ENCODE measurements at places on chromosomes 2 and 18.

GRCh38 chr2:206011795-206012194 is 74.2 kb downstream of the INO80D start:
- no peak for DNase-seq

GRCh38 chr18:34773378-34773777 is 63.3 kb downstream of the DTNA start:
- DNase-seq: no peak

DNA sequence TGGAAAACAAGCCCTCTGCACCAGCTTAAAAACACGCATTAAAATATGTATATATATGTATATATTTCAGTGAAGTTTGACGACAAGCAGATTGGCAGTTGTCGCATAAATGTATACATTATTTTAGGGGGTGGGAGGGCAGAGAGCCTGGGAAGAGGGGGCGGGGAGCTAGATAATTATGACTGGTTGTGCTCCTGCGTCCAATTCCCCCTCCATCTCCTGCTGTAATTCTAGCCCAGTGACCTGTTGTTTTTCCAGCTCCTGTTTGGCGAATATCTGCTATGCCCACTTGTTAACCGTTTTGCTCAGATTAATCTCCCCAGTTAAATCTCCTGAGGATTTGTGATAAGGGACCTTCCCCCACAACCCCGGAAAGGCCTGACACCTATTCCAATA is 656 bp downstream of the UNC80 start:
- no peak for DNase-seq

GRCh38 chr2:199810422-199811171 is 40.4 kb downstream of the FTCDNL1 start:
- DNase-seq: no peak

DNA sequence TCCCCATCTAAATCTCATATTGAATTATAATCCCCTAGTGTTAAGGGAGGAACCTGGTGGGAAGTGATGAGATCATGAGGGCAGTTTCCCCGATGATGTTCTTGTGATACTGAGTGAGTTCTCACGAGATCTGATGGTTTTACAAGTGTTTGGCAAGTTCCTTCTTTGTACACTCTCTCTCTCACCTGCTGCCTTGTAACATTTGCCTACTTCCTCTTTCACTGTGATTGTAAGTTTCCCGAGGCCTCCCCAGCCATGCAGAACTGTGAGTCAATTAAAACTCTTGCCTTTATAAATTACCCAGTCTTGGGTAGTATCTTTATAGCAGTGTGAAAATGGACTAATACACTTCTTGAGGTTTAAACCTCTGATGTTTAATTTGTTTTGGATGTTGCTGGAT is 177.5 kb downstream of the CD8B2 start:
- no peak for DNase-seq

- DNase-seq: peak; percentile 54
Observed at GRCh38 chr2:10297959-10298531, 4.7 kb upstream of the HPCAL1 start.

DNA sequence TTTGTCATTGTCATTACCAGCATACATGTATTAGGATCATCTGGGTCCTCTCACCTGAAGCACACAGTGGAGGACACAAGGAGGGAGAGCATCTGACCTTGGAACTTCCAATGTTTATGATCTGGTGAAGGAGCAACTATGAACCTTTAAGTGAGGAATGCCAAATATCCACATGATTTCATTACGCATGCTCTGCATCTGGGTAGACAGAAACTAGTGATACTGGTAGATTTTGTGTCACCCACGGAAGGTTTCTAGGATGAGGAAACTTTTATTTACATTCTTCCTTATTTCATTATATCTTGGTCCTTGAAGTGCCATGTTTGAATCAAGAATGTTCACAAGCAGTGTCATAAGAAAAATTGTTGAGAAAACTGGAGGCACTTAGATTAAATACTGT is 32.1 kb downstream of the SPC25 start:
- no peak for DNase-seq

DNA sequence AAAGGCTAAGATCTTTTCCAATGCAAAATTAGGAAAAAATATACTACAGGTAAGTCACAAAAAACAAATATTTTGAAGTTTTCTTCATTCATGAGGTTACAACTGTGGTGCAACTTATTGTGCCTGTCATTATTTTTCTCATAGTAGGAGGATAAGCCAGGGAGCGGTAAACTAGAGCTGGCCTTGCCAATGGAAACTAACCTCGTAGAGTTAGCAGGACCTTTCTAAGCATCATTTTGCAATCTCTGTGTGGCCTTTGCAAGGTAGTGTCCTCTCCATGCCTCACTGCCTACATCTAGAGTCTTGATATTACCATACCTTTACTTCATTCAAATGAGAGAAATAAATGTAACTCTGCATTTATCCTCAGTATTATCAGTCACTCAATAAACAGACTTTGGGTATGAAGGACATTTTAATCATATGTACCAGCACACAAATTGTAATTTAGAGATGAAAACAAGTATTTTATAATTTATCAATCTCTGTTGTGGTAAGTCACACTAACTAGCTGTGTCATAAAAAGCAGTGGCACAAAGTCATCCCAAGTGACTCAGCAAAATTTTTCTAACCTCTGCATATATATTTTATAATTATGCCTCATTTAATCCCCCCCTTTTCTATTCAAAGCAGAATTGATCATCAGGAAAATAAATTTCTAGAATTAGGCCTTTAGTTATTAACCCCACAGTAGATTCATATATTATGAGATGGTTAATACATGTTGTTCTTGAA is 47.0 kb downstream of the LANCL1 start:
- peak; percentile 8 for DNase-seq

DNA sequence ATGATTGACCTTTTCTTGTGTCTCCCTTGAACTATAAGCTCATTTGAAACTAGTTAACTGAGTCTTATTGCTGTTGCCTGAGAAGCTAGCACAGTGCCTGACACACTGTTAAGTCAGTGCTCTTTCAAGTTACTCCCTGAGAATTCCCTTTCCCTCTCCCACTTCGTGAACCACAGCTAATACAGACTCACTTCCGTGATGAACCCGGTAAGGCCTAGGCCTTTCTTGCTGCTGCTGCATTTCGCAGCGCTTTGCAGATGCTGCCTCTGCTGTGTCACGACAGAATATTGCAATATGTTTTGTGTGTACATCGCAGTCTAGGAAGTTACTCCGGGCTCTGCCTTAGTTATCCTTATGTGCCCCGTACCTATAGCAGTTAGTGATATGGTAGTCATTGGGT is 42.8 kb downstream of the LIMS1 start:
- no peak for DNase-seq

- no peak for DNase-seq
Observed at GRCh38 chr2:167383610-167384194, 495.4 kb downstream of the XIRP2 start.

DNA sequence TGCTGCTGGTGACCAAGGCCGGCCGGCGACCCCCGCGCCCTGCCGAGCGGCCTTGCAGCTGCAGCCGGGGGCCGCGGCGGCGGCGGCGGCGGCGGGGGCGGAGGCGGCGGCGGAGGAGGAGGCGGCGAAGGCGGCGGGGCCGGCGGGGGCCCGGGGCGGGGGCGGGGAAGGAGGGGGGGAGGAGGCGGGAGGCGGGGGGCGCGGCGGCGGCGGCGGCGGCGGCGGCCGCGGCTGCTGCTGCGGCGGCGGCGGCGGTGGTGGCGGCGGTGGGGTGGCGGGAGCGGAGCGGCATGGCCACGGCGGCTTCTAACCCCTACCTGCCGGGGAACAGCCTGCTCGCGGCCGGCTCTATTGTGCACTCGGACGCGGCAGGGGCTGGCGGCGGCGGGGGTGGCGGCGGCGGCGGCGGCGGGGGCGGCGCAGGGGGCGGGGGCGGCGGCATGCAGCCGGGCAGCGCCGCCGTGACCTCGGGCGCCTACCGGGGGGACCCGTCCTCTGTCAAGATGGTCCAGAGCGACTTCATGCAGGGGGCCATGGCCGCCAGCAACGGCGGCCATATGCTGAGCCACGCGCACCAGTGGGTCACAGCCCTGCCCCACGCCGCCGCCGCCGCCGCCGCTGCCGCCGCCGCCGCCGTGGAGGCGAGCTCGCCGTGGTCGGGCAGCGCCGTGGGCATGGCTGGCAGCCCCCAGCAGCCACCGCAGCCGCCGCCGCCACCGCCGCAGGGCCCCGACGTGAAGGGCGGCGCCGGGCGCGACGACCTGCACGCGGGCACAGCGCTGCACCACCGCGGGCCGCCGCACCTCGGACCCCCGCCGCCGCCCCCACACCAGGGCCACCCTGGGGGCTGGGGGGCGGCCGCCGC is 1.5 kb downstream of the POU3F3 start:
- DNase-seq: no peak

DNA sequence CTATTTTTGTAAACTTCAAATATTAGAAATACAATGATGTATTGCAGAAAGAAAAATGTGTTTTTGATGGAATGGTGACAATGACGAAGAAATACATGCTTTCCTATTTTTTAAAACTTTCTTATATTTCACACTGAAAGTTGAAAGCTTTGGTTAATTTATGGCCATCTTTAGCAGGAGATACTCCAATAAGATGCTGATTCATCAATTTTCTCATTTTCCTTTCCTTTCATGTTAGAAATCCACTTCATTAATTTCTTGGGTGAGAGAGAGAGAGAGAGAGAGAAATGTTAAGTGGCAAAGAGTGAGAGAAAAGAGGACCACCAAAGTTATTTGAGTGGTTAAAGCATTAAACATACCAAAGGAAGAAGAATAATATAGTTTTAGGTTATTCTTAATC is 28.6 kb upstream of the MAP2 start:
- no peak for DNase-seq

- no peak for DNase-seq
Observed at GRCh38 chr2:202148515-202149154, 75.6 kb downstream of the KIAA2012 start.

- no peak for DNase-seq
Observed at GRCh38 chr2:230889911-230890601, 25.3 kb downstream of the ITM2C start.

DNA sequence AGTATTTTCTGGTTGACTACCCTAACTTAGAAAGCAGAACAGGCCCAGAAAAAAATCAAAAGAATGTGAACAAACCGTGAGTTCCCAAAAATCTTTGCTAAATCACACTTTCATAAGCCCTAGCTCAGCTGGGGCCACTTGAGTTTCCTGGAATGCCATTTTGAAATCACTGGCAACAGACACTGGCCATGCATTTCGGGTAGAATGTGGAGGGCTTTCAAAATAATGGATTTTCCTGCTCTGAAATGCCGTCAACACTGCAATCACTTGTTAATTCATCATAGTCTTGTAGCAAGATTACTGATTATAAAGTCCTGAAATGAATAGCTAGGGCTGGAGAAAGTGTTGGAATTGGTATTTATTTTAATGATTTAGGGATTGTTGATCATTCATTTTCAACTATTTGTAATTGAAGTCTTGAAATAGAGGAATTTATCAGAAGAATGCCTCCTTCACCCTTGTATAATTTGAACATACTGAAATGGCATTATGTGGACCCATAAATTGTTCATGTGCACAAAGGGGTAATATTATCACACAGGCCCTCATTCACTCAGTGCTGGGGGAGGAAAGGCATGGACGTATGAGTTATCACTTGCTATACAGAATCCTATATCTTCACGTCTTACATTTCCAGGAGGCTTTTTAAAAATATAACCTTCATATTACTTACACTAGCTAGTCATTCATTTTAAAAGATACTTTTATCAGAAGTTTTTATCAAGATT is 134.8 kb downstream of the DTNA start:
- DNase-seq: no peak

DNA sequence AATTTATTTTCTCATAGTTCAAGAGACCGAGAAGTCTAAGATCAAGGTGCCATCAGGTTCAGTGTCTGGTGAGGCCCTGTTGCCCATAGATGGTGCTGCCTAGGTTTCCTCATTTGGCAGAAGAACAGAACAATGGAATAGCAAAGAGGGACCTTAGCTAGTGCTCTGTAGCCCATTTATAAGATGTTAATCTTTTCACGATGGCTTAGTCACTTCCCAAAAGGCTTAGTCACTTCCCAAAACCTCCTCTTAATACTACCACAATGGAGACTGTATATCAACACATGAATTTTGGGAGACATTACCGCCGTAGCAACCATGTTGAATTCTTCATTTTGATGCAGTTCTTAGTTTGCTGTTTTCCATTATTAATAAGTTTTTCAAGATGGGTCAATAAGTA is 246.3 kb upstream of the NRP2 start:
- DNase-seq: no peak

GRCh38 chr18:70331456-70332097 is 42.7 kb downstream of the SOCS6 start:
- DNase-seq: no peak

DNA sequence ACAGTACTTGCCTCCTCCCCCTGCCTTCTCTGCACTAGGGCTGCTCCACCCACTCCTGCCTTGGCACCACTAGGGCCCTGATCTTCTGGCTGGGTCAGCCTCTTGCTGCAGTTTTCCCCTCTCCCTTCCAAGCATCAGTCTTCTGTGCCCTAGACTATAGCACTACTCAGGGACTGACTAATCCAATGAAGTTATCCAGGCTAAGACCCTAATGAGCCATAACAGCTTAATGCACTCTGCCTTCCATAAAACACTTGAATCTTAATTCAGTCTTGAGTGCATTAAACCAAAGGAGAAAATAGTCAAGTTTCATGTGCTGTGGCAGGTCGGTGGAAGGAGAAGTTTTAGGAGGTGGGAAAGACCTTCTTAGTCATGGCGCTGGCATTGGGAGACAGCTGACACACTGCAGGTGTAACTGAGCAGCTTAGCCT is 95.7 kb downstream of the BIN1 start:
- DNase-seq: no peak

GRCh38 chr2:167764772-167765341 is 482.5 kb downstream of the STK39 start:
- no peak for DNase-seq

- DNase-seq: no peak
Observed at GRCh38 chr18:2412996-2413751, 158.1 kb downstream of the METTL4 start.

- DNase-seq: no peak
Observed at GRCh38 chr2:145685383-145686050, 1165.6 kb upstream of the ZEB2 start.

GRCh38 chr2:186749219-186749618 is 55.4 kb downstream of the FAM171B start:
- no peak for DNase-seq

GRCh38 chr2:200335657-200336056 is 29.2 kb downstream of the SPATS2L start:
- no peak for DNase-seq

GRCh38 chr2:97745474-97746174 is 32.2 kb downstream of the ZAP70 start:
- DNase-seq: no peak

- DNase-seq: no peak
Observed at GRCh38 chr2:64998658-64999061, 9.5 kb downstream of the SLC1A4 start.

DNA sequence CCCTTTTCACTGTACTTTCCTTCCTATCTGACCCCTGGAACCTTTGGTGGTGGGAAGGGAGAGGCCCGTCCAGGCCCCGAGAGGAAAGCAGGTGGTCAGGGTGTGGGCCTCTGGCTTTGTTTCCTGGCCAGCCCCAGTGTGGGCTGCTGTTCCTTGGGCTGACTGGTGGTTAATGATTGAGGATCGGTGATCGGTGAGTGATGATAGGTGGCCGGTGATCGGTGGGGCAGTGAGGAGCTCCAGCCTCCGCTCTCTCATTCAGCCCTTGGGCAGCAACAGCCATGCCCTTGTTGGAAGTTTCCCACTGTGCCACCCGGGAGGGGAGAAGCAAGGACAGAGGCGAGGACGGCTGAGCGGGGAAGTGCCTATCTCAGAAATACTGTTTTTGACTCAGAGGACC is 7.3 kb downstream of the ACKR3 start:
- DNase-seq: no peak
